ENCODE measurements at places on chromosomes 3 and 15. TPM values are rescaled to one million over a fixed set of nuclear protein-coding genes. Genes with fewer than 3 reads are reported as not detected.

- no peak for DNase-seq
Measured at GRCh38 chr3:15384510-15385237, 42.7 kb downstream of the METTL6 start.

- no peak for DNase-seq
Measured at GRCh38 chr3:105927741-105928140, 58.9 kb upstream of the CBLB start.

GRCh38 chr3:13498354-13499060 lies 18.4 kb downstream of the HDAC11 start:
- DNase-seq: no peak

DNA sequence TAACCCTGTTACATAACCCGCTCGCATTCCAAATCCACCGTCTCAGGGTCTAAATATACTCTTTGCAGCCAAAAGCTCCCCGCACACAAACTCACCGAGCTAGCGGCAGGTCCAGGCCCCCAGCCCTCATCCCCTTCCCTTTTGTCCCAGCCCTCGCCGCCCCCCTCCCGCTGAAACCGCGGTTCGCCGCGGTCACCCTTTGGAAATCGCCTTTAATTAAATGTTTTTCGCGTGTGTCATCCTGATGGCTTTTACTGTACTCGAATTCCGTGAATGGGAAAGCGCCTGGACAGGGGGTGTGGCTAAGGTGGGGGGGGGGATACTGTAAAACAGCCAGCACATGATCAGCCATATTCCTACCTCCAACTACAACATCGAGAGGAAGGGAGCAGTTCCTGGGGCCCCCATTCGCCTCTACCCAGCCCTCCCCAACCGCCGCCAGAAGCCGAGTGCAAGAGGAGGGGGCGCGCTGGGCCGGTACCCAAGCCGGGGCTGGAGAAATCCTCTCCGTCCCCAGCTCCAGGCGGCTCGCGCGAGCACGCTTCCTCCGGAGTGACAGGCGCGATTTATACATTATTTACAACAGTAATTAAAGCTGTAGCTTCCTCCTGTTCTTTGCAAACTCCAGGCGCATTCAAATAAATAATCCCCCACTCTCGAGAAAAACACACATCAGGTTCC lies 1.7 kb downstream of the RORA start:
- peak; percentile 34 for DNase-seq

Gene TMEM43
- 31.9 TPM for total RNA-seq

Gene UTS2B
- not detected for total RNA-seq

Gene DISP2
- 3.6 TPM for total RNA-seq

Gene MKRN3
- total RNA-seq: 0.85 TPM

Data from endothelial cell (in vitro differentiated cells).